ENCODE measurements at places on chromosomes 16 and 17.

DNA sequence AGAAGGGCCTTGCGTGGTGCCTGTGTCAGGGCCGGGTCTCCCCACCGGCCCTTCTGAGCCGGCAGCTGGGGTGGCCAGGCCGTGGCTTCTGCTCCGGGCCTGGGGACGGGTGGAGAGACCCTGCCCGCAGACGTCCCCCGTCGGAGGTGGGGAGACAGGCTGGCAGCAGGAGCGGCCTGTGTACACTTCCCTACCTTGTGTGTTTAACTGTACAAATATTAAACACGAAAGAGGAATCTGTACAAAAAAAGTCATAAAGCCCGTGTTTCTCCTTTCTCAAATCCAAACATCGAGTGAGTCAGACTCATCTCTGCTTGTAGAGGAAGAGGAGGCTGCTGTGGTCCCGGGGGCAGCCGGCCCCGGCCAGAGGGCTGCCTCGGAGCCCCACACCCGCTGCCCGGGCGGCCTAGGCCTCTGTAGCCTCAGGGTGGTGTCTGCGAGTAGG lies 2.0 kb downstream of the CACNA1H start:
- peak overlapping the region; percentile 81 for H3K4me3 ChIP-seq
- no peak for ATAC-seq
- H3K27me3 ChIP-seq: peaks cover 76% of the 10 kb centered on the region
- peak overlapping the region; percentile 98 for H3K27ac ChIP-seq

DNA sequence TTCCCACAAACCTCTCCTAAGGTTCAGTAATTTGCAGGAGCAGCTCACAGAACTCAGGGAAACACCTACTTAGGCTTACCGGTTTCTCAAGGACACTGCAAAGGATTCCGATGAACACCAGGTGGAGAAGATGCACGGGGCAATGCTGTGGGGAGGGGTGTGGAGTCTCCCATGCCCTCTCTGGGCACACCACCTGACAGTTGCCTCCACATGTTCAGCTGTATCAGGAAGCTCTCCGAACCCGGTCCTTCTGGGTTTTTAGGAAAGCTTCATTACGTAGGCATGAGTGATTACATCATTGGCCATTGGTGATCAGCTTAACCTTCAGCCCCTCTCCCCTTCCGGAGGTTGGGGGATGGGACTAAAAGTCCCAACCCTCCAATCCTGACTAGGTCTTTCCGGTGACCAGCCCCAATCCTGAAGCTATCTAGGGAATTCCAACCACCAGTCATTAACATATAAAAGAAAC lies 21.6 kb downstream of the C17orf58 start:
- no peak overlapping the region for H3K27ac ChIP-seq
- H3K36me3 ChIP-seq: peaks cover 85% of the 10 kb centered on the region

- H3K27me3 ChIP-seq: no peaks in the 10 kb centered on the region
- H3K27ac ChIP-seq: no peak overlapping the region
- peaks cover 47% of the 10 kb centered on the region for H3K36me3 ChIP-seq
- no peak for ATAC-seq
These were observed 15.3 kb downstream of the NUFIP2 start for GRCh38 chr17:29278692-29279091.

- no peak for ATAC-seq
- H3K36me3 ChIP-seq: no peaks in the 10 kb centered on the region
- H3K4me1 ChIP-seq: peaks cover 21% of the 10 kb centered on the region
- H3K27ac ChIP-seq: peak overlapping the region; percentile 64
These were observed 11.3 kb downstream of the TAF1C start for GRCh38 chr16:84175350-84176081.

DNA sequence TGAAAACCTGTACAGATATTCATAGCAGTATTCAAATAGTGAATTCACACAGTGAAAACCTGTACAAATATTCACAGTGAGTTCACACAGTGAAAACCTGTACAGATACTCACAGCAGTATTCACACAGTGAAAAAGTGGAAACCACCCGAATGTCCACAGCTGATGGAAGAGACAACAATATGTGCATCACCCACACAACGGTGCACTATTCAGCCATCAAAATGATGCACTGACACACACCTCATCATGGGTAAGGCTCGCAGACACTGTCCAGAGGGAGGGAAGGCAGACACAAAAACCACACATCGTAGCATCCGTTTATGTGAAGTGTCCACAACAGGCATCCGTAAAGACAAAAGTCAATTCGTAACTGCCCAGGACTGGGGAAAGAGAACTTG lies 100.9 kb downstream of the VPS53 start:
- no peak overlapping the region for H3K4me3 ChIP-seq
- H3K36me3 ChIP-seq: peaks cover 37% of the 10 kb centered on the region
- no peak overlapping the region for H3K27ac ChIP-seq

DNA sequence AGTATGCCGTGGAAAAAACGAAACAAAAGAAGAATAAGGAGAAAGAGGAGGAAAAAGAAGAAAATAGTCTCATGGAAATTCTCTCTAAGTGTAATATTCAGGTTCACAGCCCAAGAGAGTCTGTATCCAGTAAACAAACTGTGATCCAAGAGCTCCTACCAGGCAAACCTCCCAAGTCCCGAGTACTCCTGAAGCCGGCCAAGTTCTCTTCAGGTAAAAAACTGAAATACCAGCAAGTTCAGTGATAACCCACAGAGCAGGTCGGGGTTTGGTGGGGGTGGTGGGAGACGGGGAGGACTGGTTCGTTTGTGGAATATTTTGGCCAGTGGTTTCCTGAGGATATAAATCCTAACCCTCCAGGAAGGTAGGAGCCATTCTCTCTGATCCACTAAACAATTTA lies 8.5 kb upstream of the TVP23B start:
- H3K4me1 ChIP-seq: no peaks in the 10 kb centered on the region
- H3K27me3 ChIP-seq: no peaks in the 10 kb centered on the region
- no peak overlapping the region for H3K27ac ChIP-seq

GRCh38 chr16:64074706-64075105 lies 1047.2 kb downstream of the CDH11 start:
- no peaks in the 10 kb centered on the region for H3K4me1 ChIP-seq
- no peaks in the 10 kb centered on the region for H3K36me3 ChIP-seq
- H3K27ac ChIP-seq: no peak overlapping the region
- no peak overlapping the region for H3K4me3 ChIP-seq
- no peaks in the 10 kb centered on the region for H3K27me3 ChIP-seq
- ATAC-seq: no peak

GRCh38 chr17:78709119-78709681 lies 72.9 kb downstream of the CYTH1 start:
- H3K36me3 ChIP-seq: no peaks in the 10 kb centered on the region
- H3K27me3 ChIP-seq: no peaks in the 10 kb centered on the region
- no peak overlapping the region for H3K4me3 ChIP-seq
- H3K27ac ChIP-seq: no peak overlapping the region
- ATAC-seq: no peak
- peaks cover 55% of the 10 kb centered on the region for H3K4me1 ChIP-seq

DNA sequence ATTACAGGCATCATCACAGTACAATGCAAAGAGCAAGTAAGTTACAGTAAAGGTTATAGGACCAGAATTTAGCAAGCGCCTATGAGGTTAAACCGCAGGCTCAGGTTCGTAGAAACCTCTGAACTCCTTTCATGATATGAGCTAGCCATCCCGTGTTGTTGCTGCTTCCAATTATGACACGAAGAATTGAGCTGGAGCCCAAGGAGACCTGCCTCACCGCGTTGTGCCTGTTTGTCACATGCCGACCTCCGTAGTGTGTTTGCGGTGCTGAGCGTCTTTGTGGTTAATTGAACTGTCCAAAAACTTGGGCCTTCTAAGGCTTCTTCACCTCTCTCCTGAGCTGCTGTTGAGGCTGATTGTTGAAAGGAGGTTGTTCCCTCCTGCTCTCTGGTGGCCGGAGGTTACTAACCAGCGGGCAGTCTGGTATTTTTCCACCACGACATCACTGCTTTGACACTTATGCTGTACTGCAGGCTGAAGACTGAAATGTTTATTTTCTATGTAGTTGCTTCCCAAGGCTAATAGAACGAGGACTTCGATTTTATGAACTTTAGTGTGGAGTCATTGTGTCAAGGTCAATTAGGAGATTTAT lies 67.5 kb downstream of the SEC14L1 start:
- H3K27me3 ChIP-seq: no peaks in the 10 kb centered on the region
- ATAC-seq: peak; percentile 73
- peaks cover 97% of the 10 kb centered on the region for H3K36me3 ChIP-seq
- no peak overlapping the region for H3K4me3 ChIP-seq

DNA sequence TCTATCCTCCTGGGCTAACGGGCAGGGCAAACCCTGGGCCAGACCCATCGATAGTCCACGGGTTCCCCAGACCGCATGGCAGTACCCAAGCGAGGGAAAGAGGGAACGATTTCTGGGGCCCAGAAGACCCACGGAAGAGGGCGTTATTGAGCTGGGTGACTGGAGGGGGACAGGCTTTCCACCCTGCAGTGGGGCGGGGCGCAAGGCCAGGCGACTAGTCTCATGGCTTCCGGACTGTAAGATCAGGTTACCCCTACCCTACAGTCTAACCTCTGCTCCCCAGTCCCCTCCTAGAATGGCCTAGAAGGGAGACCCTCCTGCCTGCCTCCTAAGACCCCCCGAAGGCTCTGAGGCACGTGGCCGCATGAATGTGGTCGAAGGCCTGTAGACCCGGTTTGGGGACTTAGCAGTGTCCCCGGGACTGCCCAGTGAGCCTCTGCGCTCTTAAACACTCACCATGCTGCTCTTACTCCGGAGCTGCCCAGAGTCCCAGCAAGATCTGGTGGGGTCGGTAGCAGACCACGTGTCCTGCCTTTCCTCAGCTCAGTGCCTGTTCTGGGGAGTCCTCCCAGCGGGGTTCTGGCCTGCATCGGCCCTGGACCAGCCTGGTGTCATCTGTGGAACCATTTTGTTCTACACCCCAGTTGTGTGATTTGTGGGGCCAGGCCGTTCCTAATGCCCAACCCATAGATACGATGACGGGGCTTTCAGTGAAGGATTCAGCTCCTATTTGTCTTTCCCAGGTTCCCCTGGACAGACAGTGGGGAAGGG lies 13.2 kb upstream of the AURKB start:
- ATAC-seq: no peak
- H3K36me3 ChIP-seq: peaks cover 14% of the 10 kb centered on the region
- H3K4me1 ChIP-seq: peaks cover 60% of the 10 kb centered on the region
- H3K4me3 ChIP-seq: peak overlapping the region; percentile 48
- no peaks in the 10 kb centered on the region for H3K27me3 ChIP-seq

DNA sequence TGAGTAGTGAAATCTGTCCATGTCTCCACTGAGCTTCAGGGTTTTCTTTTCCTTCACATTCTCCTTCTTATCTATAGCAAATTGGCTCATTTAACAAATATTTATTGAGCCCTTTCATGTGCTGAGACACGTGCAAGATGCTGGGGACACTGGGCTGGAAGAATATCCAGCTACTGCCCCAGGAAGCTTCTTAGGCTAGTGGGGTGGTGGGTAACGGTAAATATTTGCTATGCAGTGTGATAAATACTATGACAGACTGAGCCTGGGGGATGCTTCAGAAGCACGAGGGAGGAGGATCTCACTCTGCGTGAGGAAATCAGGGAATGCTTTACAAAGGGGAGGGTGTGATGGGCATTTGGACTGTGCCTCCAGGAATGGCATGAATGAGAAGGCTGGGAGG lies 524.1 kb downstream of the GRIN2A start:
- no peak overlapping the region for H3K27ac ChIP-seq
- peaks cover 14% of the 10 kb centered on the region for H3K27me3 ChIP-seq
- H3K4me3 ChIP-seq: no peak overlapping the region
- no peaks in the 10 kb centered on the region for H3K4me1 ChIP-seq

DNA sequence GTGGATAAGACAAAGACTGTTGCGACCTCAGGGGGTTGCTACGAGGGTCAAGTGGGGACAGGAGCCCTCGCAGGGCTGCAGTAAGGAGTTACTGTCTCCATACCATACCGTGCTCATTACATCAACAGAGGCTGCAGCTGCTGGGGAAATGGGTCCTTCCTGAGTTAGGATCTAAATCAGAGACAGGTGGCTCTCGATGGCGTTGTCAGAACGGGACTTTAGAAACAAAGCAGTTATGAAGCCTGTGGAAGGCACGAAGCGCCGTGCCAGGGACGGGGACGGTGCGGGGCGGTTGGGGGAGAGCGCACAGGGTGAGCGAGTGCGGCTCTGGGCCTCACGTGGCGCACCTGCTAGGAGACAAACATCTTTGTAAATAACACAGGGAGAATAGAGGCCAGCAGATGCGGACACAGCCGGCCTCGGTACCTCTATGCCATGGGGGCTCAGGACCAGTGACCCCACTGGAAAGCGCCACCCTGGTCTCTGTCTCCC lies 34.4 kb downstream of the ZCCHC14 start:
- no peaks in the 10 kb centered on the region for H3K27me3 ChIP-seq
- H3K27ac ChIP-seq: no peak overlapping the region
- no peaks in the 10 kb centered on the region for H3K4me1 ChIP-seq
- H3K4me3 ChIP-seq: no peak overlapping the region

GRCh38 chr17:37373530-37374159 lies 2.1 kb upstream of the C17orf78 start:
- no peak overlapping the region for H3K27ac ChIP-seq
- H3K4me3 ChIP-seq: no peak overlapping the region
- no peaks in the 10 kb centered on the region for H3K27me3 ChIP-seq
- ATAC-seq: peak; percentile 84
- no peaks in the 10 kb centered on the region for H3K36me3 ChIP-seq
- H3K4me1 ChIP-seq: no peaks in the 10 kb centered on the region

GRCh38 chr16:31880322-31880979 lies 6.8 kb downstream of the ZNF267 start:
- H3K27me3 ChIP-seq: no peaks in the 10 kb centered on the region
- peaks cover 9% of the 10 kb centered on the region for H3K36me3 ChIP-seq
- no peak overlapping the region for H3K4me3 ChIP-seq
- peak; percentile 62 for ATAC-seq
- peak overlapping the region; percentile 63 for H3K27ac ChIP-seq
- peaks cover 32% of the 10 kb centered on the region for H3K4me1 ChIP-seq

GRCh38 chr16:64406770-64407181 lies 715.1 kb downstream of the CDH11 start:
- ATAC-seq: no peak
- no peak overlapping the region for H3K4me3 ChIP-seq
- H3K36me3 ChIP-seq: no peaks in the 10 kb centered on the region
- H3K4me1 ChIP-seq: no peaks in the 10 kb centered on the region

GRCh38 chr16:84357191-84357651 lies 11.1 kb upstream of the ATP2C2 start:
- no peak for ATAC-seq
- no peak overlapping the region for H3K27ac ChIP-seq
- H3K4me1 ChIP-seq: no peaks in the 10 kb centered on the region
- no peaks in the 10 kb centered on the region for H3K27me3 ChIP-seq

- ATAC-seq: no peak
- H3K27ac ChIP-seq: no peak overlapping the region
- no peaks in the 10 kb centered on the region for H3K4me1 ChIP-seq
- H3K27me3 ChIP-seq: no peaks in the 10 kb centered on the region
- H3K36me3 ChIP-seq: no peaks in the 10 kb centered on the region
These were observed 20.4 kb upstream of the NUP93 start for GRCh38 chr16:56709443-56710040.

Measured in gastroesophageal sphincter (tissue), 4 donors.